Peyer's patch (tissue), 4 donors: ENCODE measurements at places on chromosomes 6 and 20. TPM values are rescaled to one million over a fixed set of nuclear protein-coding genes. Genes with fewer than 3 reads are reported as not detected.

- no peak for DNase-seq
Observed at GRCh38 chr6:130851026-130851425, 23.8 kb downstream of the SMLR1 start.

- DNase-seq = peak; percentile 70
Observed at GRCh38 chr20:3777716-3778629, 3.3 kb downstream of the SPEF1 start.

GRCh38 chr6:150395388-150396009 is 26.7 kb downstream of the IYD start:
- DNase-seq = peak; percentile 34

DNA sequence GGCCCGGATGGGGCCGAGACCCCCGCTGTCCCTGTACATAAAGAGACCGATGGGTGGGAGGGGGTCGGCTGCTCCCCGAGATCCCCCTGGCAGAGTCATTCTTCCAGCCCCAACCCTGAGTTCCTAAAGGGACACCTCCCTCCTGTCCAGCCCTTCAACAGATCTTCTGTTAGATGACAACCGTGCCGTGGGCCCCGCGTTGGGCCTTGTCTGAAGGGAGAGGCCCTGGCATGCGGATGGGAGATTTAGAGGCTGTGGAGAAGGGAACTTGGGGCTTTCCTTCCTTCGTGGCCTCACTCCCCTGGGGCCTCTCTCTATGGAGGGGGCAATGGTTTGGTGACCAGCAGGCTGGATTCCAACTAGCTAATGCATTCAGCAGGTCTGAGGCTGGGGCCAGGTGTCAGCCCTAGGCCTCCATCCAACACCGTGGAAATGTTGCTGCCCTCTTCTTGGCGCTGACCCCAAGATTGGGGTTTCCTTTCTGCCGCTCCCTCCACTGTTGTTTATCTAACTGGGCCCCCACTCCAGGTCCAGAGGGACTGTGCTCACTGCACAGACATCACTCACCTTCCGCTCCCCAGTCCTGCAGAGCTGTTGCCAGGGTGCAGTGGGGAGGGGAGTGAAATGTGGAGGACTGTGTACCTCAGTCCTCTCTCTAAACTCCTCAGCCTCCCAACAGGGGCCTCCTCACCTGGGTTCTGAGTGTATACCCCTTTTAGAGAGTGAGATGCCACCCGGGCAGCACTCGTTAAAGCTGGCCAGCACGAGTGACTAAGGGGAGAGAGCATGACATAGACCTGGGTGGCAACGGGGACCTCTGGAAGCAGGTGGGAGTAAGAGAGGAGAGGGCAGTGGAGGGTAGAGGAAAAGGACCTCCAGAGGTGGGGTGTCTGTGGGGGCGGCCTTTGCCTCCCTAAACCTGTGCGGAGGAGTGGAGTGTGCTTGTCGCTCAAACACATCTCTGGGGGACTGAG is 6.7 kb downstream of the TMEM151B start:
- no peak for DNase-seq

DNA sequence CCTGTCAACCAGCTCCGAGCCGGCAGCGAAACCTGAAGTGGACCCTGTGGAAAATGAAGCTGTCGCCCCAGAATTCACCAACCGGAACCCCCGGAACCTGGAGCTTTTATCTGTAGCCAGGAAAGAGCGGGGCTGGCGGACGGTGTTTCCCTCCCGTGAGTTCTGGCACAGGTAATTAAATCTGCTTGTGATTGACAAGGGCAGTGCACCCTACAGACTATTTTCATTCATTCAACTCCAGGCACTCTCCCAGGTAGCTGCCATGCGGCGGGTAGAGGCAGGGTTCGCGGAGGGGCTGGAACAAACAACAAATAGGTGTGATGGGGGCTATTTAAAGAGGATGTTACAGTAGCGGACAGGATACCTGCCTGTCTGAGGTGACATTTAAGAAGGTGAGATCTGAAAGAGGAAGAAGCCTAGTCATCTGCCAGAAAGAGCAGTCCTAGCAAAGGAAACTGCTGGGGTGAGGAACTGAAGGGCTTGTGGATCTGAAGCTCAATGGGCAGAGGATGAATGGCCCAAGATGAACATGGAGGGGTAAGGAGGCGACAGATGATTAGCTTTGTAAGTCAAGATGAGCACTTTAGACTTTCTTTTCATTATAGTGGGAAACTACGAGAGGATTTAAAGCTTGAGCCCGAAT is 810 bp downstream of the MRPL18 start:
- DNase-seq = peak; percentile 22

DNA sequence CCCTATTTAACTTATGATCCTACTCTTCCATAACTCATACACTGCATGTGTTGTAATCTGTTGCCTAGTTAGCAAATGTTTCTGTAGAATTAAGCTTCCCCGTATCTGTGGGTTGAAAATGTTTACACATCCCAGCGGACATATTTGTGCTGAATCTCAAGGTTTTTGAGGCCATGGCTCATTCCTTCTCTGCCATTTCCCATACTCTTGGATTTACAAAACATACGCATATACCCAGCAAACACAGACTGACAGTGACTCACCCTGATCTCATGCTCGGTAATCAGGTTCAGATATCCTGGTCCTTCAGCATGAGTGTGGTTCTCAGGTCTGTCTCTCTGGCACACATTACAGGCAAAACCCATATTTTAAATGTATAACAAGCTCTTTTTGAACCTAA is 58.7 kb downstream of the AGPAT4 start:
- no peak for DNase-seq

MDFI gene
- 2.4 TPM for total RNA-seq

GRCh38 chr6:20028143-20028542 is 184.1 kb downstream of the MBOAT1 start:
- DNase-seq = no peak

- peak; percentile 66 for DNase-seq
Observed at GRCh38 chr6:21596145-21596948, 2.8 kb downstream of the SOX4 start.

GRCh38 chr6:69580706-69581105 is 216.1 kb downstream of the LMBRD1 start:
- DNase-seq = no peak

GRCh38 chr20:5491455-5491854 is 174.7 kb upstream of the PROKR2 start:
- no peak for DNase-seq

- DNase-seq = no peak
Observed at GRCh38 chr6:12849809-12850198, 133.2 kb downstream of the PHACTR1 start.

GRCh38 chr6:155395339-155395738 is 60.3 kb downstream of the NOX3 start:
- DNase-seq = no peak

DNA sequence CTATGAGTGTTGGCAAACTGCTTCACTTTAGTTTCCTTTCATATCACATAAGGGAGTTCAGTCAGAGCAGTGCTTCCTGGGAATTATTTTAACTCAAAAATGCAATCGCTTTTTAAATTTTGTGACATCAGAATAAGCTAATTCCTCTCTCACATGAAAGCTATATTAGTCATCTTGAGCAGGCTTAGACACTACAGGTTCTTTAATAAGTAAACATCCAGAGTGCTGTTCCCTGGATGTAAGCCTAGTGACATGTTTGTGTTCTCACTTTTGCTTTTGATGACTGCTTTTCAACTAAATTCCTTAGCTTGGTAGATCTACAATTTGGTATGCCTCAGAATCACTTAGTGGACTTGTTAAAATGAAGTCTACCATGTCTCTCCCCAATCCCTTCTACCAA is 252.7 kb upstream of the POU3F2 start:
- DNase-seq = no peak

MYLIP gene
- 46.2 TPM for total RNA-seq

- DNase-seq = no peak
Observed at GRCh38 chr6:145866456-145867396, 52.1 kb upstream of the FBXO30 start.

DNA sequence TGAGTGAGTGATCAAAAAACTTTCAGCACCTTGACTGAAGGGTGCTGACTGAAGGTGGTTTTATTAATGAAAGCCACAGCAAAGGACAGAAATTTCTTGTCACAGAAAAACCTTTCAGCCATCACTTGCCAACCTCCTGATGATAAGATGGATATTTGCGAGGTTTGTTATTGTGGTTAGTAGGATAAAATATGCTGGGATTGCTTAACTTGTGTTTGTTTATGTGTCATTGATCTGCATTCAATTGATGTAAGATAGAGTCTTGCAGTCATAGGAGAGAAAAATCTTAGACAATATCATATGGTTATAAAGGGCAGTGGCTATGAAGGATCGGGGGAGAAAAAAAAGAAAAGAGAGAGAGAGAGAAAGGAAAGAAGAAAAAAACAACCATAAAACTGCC is 1.2 kb downstream of the TSBP1 start:
- DNase-seq = no peak

- no peak for DNase-seq
Observed at GRCh38 chr6:168039849-168040248, 39.2 kb downstream of the FRMD1 start.

DNA sequence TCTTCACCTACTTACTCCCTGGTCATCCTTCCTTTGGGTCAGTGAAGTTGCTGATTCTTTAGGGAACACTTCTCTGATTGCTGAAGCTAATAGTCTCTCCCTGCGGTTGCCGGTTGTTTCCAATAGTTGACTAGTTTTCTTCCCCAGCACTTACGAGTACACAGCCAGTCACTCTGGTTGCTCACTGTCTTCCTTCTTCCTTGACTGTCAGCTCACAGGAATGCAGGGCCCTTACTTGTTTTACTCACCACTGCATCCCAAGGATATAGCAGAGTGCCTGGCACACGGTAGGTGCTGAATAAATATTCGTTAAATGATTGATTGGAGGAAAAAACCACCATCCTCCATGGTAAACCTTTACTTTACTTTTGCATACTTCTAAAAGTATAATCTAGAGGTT is 345.0 kb downstream of the QKI start:
- DNase-seq = no peak

DTD1 gene
- 11.6 TPM for total RNA-seq

DOK5 gene
- not detected for total RNA-seq

DNA sequence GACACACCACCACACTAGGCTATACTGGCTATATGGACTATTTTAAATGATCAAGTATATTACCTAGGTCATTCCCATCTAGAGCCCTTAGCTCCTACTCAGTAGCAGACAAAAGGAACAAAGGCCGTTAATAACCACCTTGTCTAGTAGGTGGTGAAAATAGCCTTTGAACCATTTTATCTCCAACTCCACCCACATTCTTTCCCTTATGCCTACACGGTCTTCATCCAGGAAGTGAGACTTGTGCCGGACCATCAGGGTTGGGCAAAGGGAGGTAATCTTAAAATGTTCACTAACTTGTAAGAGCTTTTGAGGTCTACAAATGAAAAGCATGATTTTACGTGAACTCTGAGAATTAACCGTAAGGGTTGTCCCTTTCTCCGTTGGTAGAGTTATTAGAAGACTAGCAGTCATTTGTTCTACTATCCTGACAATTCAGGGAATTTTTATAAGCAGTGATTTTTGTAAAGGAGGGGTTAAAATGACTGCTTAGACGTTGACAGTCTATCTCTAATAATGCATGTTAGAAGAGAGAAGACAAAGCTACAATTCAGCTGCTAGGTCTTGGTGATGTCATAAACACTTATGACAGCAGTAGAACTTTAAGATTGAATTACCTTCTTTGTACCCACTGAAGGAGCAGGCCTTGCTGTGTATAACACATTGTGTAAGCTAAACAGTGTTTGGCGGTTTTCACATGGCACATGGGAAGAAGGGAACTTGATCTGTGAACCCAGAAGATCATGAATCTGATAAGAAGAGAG is 371.8 kb upstream of the JAG1 start:
- no peak for DNase-seq

DNA sequence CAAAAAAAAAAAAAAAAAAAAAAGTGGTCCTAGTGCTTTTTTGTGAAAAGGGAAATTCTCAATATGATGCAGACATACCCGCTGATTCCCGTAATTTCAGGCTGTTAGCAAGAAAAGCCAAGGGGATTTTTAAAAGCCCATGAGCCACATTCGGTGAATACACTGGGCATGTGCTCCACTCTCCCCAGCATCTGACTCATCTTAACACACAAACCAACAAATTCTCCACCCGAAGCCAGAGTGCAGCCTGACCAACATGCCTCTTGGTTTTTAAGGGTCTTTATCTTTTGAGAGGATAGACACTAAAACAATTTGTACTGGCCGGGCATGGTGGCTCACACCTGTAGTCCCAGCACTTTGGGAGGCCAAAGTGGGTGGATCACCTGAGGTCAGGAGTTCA is 45.5 kb upstream of the CD83 start:
- no peak for DNase-seq

- DNase-seq = no peak
Observed at GRCh38 chr20:8943631-8944030, 125.3 kb upstream of the PLCB4 start.

DNA sequence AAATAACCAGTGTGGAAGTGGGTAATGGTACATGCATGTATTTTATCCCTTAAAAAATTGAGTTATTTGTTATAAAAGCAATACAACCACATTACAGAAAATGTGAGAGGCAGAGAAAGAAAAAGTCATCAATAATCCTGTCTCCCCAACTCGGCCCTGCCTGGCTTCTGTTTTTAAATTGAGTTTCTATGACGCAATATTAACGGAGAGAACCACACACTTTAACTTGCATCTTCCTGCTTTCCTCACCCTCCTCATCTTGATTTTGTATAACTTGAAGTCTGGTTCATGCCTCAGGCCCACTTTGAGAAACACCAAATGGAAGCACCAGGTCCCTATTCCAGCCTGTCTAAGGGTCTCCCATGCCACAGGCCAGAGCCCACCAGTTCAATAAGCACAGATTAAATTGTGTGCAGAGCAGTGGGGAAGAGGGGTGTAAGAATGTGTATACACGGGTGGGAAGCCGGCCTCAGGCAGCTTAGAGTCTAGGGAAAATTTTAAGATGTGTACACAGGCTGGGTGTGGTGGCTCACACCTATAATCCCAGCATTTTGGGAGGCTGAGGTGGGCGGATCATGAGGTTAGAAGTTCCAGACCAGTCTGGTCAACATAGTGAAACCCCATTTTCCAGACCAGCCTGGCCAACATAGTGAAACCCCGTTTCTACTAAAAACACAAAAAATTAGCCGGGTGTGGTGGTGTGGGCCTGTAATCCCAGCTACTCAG is 15.9 kb downstream of the KCNK5 start:
- no peak for DNase-seq

GRCh38 chr20:51480507-51481270 is 61.8 kb downstream of the NFATC2 start:
- DNase-seq = no peak

- no peak for DNase-seq
Observed at GRCh38 chr20:32301719-32302506, 24.5 kb downstream of the KIF3B start.

HSPA1L gene
- 0.88 TPM for total RNA-seq

CNKSR3 gene
- 29.7 TPM for total RNA-seq

DNA sequence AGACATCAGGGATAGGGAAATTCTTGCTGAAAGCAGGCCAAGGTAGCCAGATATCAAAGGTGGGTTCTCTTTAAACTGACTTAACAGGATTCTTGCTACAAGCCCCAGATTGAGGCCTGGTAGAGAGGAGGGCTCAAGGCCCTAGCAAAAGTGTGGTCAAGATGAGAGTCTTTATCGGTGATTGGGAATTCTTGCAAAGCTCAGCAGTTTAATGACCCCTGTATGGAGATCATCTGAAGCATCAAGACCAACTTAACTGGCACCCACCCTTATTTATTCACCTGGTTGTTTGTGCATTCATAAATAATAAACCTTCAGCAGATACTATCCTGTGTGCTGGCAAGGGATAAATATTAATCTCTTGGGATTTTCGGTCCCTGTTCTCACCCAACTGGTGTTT is 6.3 kb downstream of the FAM120B start:
- no peak for DNase-seq

PFDN6 gene
- 24.8 TPM for total RNA-seq

GRCh38 chr6:159953091-159953601 is 15.7 kb upstream of the IGF2R start:
- DNase-seq = no peak

SRSF12 gene
- not detected for total RNA-seq
